Left ventricle myocardium inferior (tissue), 1 donor: ENCODE measurements at places on chromosomes 13 and 19. TPM values are rescaled to one million over a fixed set of nuclear protein-coding genes. Genes with fewer than 3 reads are reported as not detected.

DNA sequence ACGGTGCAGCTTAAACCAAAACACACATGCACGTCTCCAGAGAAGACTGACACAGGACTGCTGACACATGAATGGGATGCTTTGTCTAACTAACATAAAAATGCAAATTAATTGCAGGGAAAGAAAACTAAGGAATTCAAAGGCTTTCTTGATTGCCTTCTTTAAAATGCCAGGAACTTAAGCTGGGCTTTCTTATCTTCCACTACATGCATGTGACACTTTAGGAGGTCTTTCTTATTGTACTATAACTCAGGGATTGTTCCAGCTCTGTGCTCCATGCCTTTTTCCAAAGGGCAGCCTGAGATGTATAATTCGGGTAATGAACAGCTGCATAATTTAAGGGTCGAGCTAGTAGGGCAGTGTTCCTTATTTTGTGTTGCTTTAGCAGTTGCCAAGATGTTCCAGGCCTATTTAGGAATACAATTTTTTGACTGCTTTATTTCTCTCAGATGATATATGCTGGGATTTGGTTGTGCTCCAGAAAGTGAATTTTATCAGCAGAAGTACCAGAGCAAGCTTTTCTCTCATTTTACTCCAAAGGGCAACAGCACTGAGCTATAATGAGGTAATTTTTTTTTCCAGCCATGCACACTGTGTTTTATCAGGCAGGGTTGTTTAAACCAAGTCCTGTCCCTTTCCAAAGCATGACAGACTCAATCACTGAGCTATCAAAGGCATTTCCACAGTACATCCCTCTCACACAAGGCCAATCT is 885.2 kb downstream of the PCDH9 start:
- no peak overlapping the region for H3K4me3 ChIP-seq
- H3K36me3 ChIP-seq, result no peaks in the 10 kb centered on the region

DNA sequence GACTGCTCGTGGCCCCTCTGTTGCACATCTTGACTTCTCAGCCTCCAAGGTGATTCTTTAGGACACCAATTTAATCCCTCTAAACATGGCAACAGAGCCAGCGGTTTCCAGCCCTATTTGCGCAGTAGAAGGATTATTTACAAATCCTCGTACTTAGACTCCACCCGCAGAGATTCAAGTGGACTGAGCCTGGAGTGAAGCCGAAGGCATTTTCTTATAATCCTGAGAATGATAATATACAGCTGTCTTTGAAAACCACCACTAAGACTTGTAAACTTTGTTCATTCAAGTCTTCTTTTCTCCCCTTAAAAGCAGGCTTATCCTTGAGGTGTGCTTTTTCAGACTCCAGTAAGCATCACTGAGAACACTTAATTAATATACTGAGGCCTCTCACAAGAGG is 4.8 kb upstream of the DPRX start:
- no peaks in the 10 kb centered on the region for H3K4me1 ChIP-seq
- no peak overlapping the region for H3K27ac ChIP-seq
- no peak overlapping the region for H3K4me3 ChIP-seq
- no peaks in the 10 kb centered on the region for H3K27me3 ChIP-seq
- H3K36me3 ChIP-seq, result no peaks in the 10 kb centered on the region

DNA sequence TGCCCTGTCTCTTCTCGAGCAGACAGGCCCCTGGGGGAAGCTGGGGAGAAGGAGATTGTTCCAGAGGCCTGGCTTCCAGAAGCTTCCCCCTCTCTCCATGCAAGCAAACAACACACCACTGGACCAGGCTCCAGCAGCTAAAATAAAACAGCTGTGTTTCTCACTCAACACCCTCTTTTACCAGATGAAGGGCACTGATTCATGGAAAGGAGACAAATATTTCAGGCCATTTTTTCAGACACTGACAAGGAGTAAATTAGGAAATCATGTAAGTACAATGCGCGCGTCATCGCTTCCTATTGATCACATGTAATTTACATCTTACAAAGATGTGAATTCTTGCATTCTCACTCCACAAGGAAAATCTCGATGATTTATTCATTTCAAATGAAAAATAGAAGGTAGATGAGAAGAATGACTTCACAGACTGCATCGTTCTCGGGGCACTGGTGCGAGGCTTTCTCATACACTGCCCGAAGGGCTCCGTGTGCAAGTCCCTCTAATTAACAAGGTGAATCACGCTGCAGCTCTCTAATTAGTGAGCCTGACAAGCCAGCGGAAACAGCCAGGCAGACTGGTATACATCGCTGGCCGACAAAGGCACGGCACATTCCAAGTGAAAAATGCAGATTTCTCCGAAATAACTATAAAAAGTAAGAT is 153.6 kb downstream of the KCTD15 start:
- H3K4me3 ChIP-seq, result no peak overlapping the region
- H3K27ac ChIP-seq, result no peak overlapping the region
- H3K4me1 ChIP-seq, result no peaks in the 10 kb centered on the region

GRCh38 chr13:98083507-98083906 is 59.4 kb upstream of the FARP1 start:
- no peak for DNase-seq
- H3K27me3 ChIP-seq, result no peaks in the 10 kb centered on the region
- no peaks in the 10 kb centered on the region for H3K36me3 ChIP-seq
- no peak overlapping the region for H3K27ac ChIP-seq
- H3K4me1 ChIP-seq, result no peaks in the 10 kb centered on the region

DNA sequence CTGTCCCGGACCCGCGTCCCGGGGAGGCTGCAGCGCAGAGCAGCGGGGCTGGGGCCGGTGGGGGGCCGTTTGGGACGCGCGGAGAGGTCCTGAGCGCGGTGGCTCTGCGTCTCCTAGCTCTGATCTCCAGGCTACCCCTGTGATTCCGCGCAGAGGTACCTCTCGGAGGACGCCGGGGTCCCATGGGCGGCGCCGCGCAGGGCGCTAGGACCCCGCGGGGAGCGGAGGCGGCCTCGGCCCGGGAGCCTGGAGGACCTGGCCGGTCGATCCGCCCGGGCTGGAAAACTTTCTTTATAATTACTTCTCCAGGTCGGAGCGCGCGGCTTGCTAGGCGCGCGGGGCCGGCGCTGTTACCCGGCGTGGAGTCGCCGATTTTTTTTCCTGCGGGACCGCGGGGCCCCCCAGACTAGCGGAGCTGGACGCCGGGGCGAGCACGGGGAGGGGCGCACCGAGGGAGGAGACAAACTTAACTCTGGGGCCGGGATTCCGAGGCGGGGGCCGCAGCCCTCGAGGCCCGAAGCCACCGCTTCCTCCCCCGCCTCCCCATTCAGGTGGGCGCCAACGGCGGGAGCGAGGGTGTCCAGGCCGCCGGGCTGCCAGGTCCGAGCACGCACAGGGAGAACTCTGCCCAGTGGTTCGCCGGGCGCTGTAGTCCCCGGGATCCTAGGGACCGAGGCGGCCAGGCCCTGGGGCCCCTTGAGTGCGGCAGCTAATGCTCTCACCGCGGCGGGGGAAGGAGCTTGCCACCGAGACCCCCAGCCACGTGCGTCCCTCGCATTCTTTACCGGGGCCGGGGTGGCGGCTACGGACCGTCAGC is 848 bp upstream of the CEBPA start:
- peak overlapping the region; percentile 67 for H3K27ac ChIP-seq
- H3K4me3 ChIP-seq, result peak overlapping the region; percentile 87
- DNase-seq, result peak; percentile 57

DNA sequence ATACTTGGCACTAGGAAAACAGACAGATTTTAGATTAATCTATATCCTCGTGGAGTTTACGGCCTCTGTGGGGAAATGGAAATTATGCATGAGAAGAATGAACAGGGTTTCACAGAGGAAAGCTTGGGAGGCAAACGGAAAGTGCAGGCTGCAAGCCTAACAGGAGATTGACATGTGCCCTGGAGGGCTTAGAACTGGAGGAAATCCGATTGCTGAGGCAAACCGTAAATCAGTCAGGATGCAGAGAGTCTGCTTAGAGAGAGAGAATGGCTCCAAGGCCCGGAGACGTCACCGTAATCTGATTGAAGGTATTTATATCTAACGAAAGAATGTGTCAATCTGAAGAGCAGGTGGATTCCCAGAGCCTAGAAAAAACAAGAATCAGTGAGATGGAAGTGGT is 143.2 kb downstream of the KATNAL1 start:
- H3K4me3 ChIP-seq, result no peak overlapping the region
- no peak overlapping the region for H3K27ac ChIP-seq

GRCh38 chr13:114013952-114014629 is 40.2 kb upstream of the C13orf46 start:
- H3K27me3 ChIP-seq, result no peaks in the 10 kb centered on the region
- no peaks in the 10 kb centered on the region for H3K4me1 ChIP-seq
- H3K27ac ChIP-seq, result no peak overlapping the region

GRCh38 chr13:23673354-23673753 is 103.1 kb downstream of the TNFRSF19 start:
- H3K4me3 ChIP-seq, result no peak overlapping the region
- H3K27ac ChIP-seq, result peak overlapping the region; percentile 62
- H3K36me3 ChIP-seq, result peaks cover 22% of the 10 kb centered on the region

DNA sequence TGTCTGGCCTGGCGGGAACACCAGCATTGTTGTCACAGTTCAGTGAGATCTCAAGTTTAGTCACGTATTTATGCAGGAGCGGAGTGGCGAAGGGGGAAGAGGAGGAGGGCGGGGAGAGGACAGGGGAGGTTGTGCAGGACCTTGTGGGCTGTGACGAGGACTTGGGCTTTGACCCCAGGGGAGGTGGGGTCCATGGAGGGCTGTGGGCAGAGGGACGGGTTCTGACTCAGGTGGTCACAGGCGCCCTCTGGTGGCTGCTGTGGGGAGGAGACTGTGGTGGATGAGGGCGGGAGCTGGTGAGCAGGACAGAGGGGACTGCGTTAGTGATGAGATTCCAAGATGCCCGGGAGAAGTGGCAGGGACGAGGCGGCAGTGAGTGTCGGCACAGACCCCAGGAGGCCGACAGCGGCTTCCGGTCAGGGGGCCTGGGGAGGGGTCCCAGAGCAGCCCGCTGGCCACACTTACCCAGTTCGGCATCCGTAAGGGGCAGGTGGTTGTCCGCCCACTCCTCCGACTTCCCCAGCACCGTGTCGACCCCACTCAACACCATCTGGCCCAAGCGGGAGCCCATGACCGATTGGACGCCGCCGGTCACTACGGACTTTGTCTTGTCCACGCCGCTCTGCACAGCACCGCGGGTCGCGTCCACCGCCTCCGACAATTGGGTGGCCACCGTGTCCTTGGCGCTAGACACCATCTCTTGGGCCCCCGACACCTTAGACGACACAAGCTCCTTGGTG is 15.7 kb downstream of the PLIN3 start:
- H3K27ac ChIP-seq, result no peak overlapping the region
- no peak overlapping the region for H3K4me3 ChIP-seq
- no peaks in the 10 kb centered on the region for H3K4me1 ChIP-seq
- H3K36me3 ChIP-seq, result peaks cover 51% of the 10 kb centered on the region

GRCh38 chr13:30294004-30294403 is 13.3 kb downstream of the KATNAL1 start:
- peaks cover 27% of the 10 kb centered on the region for H3K4me1 ChIP-seq
- H3K27ac ChIP-seq, result no peak overlapping the region
- DNase-seq, result no peak
- H3K4me3 ChIP-seq, result no peak overlapping the region
- no peaks in the 10 kb centered on the region for H3K36me3 ChIP-seq

- no peak overlapping the region for H3K27ac ChIP-seq
- no peak for DNase-seq
- H3K4me1 ChIP-seq, result no peaks in the 10 kb centered on the region
- H3K36me3 ChIP-seq, result no peaks in the 10 kb centered on the region
- H3K4me3 ChIP-seq, result no peak overlapping the region
Observed at GRCh38 chr19:29479941-29480340, 45.9 kb upstream of the VSTM2B start.

- DNase-seq, result no peak
- H3K36me3 ChIP-seq, result peaks cover 9% of the 10 kb centered on the region
- H3K27me3 ChIP-seq, result no peaks in the 10 kb centered on the region
Observed at GRCh38 chr19:47098608-47099007, 15.0 kb downstream of the ZC3H4 start.

Gene GYS1
- total RNA-seq, result 138 TPM

Gene PGPEP1
- total RNA-seq, result 38.8 TPM

Gene PRKCG
- not detected for total RNA-seq

Gene PROZ
- not detected for total RNA-seq

Gene PAF1
- 33.2 TPM for total RNA-seq

Gene TMEM59L
- 1.5 TPM for total RNA-seq

Gene CEACAM20
- not detected for total RNA-seq

Gene GAS6
- 186 TPM for total RNA-seq
